ENCODE measurements at places on chromosomes 1 and 21.

DNA sequence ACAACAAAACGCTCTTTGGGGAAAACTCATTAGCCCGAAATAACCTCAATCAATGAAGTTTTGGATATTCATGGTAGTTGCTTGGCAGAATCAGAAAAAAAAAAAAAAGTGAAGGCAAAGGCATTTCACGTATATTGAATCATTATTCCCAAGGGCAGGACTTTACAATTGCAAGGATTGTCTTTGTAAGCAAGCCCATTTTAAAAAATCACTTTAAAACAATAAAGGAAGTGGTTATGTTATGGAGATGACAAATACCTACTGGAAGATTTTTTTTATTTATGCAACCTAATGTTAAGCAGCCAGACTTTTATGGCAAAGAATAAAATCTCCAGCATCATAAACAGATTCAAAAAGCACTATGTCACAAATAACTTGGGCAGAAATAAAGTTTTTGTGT, 9.3 kb downstream of the GJB4 start:
- no peak for DNase-seq

GRCh38 chr1:177392336-177392735, 221.6 kb downstream of the BRINP2 start:
- no peak for DNase-seq

DNA sequence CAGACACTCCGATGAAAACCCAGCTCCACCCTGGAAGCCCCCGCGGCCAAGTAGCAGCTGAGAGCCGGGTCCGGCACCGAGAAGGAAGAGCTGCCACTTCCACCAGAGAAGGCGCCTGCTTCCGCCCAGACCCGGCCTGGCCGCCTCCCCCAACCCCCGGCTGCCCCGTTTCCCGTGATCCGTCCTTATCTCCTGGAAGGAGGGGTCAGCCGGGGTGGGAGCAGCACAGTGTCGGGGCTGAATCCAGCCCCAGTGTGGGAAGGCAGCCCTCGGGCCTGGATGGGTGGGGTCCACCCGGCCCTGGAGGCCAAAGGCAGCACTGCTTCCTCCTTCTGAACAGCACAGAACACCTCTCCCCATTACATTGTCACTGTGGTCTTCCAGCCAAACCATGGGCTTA, 69.4 kb downstream of the MEGF6 start:
- no peak for DNase-seq

DNA sequence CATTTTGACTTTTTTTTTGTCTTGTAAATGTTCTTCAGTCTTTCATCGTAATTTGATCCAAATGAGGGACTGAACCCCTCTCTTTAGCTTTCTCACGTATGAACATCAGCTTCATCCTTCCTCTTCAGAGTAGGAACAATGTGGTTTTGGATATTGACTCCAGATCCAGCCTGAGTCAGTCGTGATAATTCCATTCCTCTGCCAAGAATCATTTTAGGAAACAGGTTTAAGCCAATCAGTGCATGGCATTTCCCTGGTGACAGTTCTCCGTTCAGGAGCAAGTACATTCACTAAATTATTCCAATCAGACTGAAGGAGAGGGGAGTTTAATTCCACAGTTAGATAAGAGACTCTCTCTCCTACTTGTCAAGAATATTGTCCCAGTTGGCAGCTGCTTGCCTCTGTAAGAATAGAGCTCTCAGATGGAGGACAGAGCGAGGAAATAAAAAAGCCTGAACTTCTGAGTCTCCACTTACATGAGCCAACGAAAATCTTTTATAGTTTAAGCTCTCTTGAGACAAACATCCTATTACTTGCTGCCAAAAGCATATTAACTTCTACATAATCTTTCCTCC, 18.6 kb downstream of the RHOU start:
- DNase-seq: no peak

- no peak for DNase-seq
Observed at GRCh38 chr1:93016171-93016570, 54.9 kb upstream of the DIPK1A start.

DNA sequence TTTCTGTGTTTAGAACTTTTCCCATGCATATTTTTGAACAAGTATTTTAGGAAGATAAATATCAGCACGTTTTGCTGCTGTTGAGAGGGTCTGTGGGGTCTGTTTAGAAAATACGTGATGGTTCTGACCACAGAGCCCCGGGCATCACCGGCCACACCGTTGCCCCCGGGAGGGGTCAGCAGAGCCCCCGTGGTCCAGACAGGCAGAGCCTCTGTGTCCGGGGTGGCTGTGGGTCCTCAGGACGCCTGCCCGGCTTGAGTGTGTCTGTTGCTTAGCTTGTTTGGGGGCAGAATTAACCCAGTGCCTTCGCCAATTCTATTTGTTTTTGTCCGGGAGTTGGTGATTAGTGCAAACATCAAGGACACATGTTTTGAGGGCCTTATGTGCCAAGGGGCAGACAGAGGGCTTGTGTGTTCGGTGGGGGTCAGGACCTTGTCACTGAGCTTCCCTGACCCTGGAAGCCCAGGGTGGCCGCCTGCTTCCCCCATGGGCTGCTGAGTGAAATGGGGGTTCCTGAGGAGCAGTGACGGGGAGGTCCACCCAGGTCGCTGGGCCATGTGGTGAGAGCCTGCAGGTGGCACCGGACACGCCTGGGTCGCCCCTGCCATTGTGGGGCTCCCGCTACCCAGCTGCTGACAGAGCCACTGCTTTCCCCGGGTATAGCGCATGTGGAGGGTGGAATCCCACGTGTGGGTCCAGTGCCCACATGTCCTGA, 122.2 kb downstream of the SIK1 start:
- DNase-seq: no peak

DNA sequence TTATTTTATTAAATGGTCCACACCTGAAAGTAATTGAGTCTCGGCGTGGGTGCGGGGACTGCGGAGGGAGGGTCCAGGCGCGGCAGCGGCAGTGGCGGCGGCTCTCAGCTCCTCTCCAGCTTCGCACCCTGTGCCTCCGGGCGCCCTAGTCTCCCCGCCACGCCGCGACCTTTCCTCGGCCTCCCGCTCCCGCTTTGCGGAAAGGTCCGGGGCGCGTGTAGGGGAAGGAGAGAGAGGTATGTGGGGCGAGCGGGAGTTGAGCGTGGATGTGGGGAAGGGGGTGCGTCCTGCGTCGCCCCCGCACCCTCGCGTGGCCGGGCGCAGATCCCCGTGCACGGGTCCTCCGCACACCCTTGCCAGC, 13.4 kb upstream of the ALX3 start:
- no peak for DNase-seq

- no peak for DNase-seq
Observed at GRCh38 chr1:236429715-236430274, 35.7 kb downstream of the EDARADD start.

All from NCI-H345 (cell line).